ENCODE measurements at places on chromosomes 4 and X.

DNA sequence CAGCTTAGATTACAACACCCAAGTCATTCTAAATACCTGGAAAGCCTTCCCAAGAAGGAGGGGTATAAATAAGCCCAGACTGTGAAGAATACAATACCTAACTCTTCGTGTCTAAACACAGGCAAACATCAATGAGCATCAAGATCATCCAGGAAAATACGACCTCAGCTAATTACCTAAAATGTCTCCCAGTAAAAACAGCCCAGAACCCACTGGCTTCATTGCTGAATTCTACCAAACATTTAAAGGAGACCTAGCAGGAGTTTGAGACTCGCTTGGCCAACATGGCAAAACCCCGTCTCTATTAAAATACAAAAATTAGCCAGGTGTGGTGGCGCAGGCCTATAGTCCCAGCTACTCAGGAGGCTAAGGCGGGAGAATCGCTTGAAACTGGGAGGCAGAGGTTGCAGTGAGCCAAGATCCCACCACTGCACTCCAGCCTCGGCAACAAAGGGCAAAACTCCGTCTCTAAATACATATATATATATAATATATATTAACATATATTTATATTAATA is 19.1 kb upstream of the HSFX4 start:
- DNase-seq, result no peak

DNA sequence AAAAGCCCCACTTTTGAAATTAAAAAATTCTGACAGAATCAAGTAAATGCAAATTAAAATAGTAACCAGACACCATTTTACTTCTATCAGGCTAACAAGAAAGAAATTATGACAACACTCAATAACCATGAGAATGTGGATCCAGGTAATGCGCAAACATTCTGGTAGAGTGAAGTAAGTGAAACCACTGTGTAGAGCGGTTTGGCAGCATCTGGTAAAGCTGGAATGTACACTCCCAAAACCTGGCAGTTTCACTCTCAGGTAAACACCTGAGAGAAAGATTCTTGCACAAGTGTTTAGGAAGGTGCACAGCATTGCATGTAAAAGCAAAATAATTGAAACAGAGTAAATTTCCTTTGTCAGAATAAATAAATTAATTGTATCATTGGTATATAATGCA is 81.8 kb downstream of the TRIML1 start:
- no peak for DNase-seq

- no peak for DNase-seq
These were observed 1907.6 kb upstream of the TENM3 start for GRCh38 chr4:180335566-180335965.

DNA sequence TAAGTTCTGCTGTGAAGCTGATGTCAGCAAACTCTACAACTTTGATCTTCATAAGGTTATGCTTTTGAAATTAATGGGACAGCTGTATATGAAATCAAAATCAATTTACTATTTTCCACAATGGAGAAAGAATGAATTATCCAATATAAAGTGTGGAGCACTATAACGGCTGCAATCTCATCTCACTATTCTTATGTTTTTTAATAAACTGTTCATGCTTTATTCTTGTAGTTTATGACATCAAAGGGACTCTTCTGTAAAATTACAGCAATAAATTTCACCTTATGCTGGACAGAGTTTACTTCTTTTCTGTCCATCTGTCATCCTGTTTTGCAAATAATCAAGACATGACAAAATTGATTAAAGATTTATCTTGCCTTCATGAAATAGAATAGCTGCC is 192.5 kb downstream of the TECRL start:
- no peak for DNase-seq

DNA sequence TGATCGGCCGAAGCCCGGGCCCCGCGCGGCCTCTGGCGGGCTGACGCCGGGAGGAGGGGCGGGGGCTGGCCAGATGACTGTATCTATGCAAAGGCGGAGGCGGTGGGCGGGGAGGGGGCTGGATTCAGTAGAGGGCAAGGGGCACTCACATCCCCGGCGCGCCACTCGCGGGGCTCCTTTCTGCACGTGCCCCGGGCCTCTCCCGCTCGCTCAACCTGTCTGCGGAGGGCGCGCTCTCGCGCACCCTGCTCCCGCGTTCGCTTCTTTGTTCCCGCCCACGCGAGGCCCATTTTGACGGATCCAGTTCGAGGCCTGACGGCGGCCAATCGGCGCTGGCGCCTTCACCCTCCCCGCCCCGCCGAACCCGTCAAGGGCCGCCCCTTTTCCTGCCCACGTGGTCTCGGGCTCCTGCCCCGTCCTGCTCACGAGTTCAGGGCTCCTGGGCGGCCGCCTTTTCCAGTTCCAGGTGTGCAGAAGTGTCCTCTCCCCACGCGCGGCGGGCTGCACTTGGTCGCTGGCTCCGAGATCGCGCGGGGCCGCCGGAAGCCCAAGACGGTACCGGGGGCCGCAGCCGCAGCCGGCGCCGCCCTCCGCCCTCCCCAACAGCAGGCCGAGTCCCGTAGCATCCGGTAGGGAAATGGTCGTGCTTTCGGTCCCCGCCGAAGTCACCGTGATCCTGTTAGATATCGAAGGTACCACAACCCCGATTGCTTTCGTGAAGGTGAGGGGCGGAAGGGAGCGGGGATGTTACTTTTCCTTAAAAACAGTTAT is at the start of the genes ENOPH1 and HNRNPDL:
ENOPH1 (plus strand) TSS at position 398 of the 771 bp plus-strand sequence; CDS start at position 638, 240 bp downstream.
HNRNPDL (minus strand) TSS at position 270 of the 771 bp plus-strand sequence. CDS start 772 bp downstream, outside the sequence.
- DNase-seq, result peak; percentile 96

DNA sequence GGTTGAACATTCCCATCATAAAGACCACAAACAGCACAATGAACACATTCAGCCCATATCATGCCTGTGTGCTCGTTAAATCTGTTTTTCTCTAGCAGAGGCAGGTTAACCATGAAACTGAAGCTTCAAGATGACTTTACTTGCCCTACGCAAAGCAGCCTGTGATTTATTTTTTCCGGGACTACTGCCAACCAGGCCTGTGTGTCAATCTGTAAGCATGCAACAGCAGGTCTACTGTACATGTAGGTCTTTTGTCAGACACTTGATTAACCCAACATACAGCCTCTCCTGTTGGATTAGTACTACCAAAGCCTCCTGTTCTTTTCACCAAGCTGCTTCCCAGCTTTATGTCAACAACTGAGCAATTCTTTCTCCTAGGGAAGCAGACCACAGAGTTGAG is 85.5 kb upstream of the ACSL1 start:
- DNase-seq, result no peak

DNA sequence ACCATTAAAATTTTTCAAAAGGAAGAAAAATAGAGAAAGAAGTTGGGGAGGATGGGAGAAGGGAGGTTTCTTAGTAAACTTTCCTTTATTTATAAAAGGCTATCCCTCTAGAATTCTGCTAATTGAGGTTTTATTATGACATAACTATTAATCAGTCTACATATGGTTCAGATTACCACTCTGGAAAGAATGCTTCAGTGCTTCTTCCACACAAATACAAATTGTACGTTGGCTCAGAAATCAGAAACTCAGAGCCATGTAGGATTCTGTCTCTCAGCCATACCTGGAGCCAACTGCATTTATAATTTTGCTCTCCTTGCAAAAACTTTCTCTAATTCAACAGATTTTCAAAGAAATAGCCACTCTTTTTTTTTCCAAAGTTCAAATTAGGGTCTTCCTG is 37.1 kb downstream of the SRPX start:
- no peak for DNase-seq

DNA sequence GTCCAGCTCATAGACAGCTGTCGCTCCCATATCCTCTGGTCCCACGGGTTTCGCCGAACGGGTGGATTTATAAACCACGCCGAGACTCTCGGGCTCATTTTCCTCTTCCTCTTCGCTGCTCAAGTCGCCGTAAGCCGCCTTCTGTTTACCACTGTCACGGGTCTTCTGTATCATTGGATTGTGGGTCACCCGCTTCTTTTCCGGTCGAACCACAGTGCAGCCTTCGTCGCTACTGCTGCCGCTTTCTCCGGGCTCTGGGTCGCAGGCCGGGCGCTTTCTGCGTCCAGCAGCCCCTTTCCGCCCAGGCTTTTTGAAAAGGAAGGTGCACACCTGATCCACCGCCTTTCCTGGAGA is 311 bp downstream of the RNF113A start:
- no peak for DNase-seq

DNA sequence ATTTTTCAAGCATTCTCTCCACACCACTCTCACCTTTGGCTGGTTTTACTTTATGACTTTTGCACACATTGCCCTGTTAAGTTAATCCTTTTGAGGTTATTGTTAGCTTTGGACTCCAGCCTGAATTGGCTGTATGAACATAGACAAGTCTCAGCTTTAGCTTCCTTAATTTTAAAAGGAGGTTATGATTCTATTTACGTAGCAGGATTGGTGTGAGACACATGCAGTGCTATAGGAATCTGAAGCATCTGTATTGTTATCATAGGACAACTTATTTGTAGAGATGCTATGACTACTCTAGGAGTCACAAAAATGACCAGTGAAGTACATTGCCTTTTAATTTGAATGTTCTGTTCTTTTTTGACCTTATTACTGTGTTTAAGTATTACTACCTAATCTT is 15.7 kb downstream of the PGAM4 start:
- no peak for DNase-seq

GRCh38 chr4:60579335-60579734 is 620.8 kb upstream of the ADGRL3 start:
- no peak for DNase-seq

DNA sequence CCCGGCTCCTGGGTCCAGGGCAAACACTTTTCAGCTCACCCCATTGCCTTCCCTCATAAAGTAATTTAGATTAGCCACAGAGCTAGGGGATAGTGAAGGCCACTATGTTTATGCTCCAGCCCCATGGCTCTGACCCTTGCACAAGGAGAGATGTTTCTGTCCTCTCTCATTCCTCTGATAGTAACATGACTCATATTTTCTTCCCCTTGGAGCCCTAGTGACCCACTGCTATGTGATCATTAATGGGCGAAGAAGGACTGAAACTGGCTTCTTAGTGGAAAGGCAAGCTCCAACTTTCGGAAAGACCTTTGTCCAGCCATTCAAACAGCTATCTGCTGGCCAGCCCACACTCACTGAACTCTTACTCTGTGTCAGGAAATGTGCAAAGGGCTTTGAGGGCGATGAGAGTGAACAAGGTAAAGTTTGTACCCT is 12.3 kb downstream of the CLDN2 start:
- no peak for DNase-seq

DNA sequence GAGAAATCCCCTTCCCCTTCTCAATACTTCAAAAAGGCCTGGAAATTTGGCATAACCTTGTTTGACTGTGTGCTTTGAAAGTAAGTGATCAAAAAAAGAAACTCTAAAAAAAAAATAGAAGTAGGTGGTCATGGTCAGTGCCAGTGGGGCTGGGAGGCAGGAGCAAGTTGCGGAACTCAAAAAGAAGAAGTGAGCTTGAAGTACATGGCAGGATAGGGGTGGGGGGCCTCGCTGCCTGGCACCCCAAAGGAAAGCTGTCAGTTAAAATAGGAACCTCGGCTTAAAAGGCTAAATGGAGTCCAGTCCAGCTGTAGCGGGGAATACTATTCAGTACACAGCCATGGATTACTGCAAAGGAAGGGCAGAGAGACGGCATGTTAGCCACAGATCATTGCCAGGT is 12.2 kb upstream of the NKRF start:
- no peak for DNase-seq

- DNase-seq, result no peak
These were observed 163.6 kb downstream of the SPRY1 start for GRCh38 chr4:123559955-123560871.

DNA sequence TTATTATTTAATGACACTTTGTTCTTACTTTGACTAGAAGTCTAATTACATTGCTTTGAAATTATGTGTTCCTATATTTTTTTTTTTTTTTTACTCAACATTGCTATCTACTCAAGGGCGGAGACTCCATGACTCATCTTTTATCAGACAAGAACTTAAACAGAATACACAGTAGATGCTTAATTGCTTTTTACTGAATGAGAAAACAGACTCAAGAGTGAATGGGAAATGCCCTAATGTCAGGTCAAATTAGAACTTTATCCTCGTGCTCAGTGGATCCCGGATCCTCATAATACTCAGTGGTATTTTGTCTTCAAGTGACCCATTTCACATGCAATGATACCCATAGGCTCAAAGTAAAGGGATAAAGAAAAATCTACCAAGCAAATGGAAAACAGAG is 954.5 kb upstream of the IGFBP7 start:
- no peak for DNase-seq

DNA sequence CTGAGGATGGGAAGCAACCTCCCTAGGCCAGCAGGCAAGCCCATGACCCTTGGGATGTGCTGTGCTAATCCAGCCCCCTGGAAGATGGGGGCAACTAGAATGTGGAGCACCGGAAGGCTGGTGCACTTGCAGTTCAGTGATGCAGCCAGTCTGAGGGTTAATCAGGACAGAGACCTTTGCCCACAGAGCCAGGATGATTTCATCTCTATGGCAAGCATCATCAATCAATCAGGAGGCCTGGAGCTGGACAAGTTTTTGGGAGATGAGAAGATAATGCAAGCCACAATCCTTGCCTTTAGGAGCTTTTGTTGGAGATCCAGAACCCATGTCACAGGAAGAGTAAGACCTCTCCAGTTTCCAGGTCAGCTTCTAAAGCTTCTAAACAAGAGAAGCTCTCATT is 15.4 kb upstream of the MSN start:
- no peak for DNase-seq

DNA sequence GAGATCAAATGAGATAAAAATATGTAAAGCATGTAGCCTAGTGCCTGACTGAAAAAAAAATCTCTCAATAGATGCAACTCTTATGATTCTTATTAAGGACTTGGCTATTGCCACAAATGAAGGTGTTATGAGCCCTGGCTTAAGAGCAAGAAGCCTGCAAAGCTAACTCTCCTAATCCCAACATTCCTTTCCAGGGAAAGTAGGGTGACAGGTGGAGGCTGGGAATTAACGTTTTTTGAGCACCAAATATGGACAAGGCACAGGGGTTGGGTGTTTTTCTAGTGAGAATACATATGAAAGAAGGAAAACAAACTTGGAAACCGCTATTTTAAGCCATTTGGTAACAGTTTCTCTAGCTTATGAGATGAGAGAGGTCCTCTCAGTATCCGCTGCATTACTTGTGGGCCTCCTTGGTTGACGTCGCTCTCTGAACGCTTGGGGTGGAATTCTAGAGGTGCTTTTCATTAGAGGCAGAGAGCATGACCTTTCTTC is 2.4 kb downstream of the RHOH start:
- DNase-seq, result no peak

DNA sequence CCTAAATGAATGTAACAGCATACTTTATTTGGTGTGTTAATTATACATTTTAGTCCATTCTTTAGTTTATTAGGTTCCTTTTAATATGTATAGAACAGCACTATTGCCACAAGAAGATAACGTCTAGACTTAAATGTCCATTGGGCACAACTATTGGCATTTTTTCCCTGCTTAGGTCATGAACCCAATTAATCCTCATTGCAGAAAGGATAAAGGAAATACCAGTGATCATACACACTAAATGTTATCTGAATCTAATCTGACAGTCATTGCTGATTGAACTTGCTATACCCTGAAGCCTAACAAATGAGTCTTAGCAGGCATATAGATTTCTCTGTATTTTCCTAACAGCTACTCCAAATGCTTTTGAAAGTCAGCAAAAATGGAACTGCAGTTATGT is 2250.0 kb upstream of the AGA start:
- DNase-seq, result no peak

- DNase-seq, result no peak
These were observed 68.8 kb upstream of the BLTP1 start for GRCh38 chr4:122083351-122083750.

GRCh38 chr4:183099537-183100297 is 660 bp downstream of the WWC2 start:
- DNase-seq, result no peak

GRCh38 chrX:13492286-13492685 is 77.1 kb upstream of the EGFL6 start:
- no peak for DNase-seq

- no peak for DNase-seq
These were observed 571 bp upstream of the EDA start for GRCh38 chrX:69615342-69615741.
